ENCODE measurements at places on chromosomes 4 and X.

- DNase-seq, result peak; percentile 0
These were observed 165.3 kb upstream of the GPC4 start for GRCh38 chrX:133580625-133581024.

GRCh38 chrX:42269186-42269585 lies 345.8 kb upstream of the CASK start:
- DNase-seq, result peak; percentile 73

GRCh38 chr4:140937866-140938265 lies 181.7 kb upstream of the TBC1D9 start:
- DNase-seq, result no peak

GRCh38 chr4:94359838-94360237 lies 17.2 kb upstream of the HPGDS start:
- no peak for DNase-seq

GRCh38 chr4:89164400-89164799 lies 53.1 kb downstream of the TIGD2 start:
- no peak for DNase-seq

- DNase-seq, result peak; percentile 39
These were observed 275.5 kb downstream of the PPARGC1A start for GRCh38 chr4:23614284-23614892.

DNA sequence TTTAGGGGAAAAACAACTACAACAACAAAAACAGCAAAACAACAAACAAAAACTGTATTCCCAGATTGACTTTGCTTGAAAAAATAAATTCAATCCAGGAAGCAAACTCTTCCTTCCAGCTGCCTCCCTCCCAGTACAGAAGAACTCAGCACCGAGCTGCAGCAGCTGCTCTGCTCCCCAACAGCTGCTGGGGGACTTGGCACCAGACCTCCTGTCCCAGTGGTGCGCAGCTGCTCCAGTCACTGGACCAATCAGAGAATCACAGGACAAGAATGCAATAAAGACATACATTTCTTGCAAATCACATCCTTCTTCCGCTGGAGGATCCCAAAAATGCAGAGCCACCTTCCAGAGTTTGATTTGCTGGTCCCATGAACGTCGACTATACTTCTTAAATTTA lies 11.8 kb upstream of the FAM53A start:
- DNase-seq, result no peak

GRCh38 chr4:122755675-122756074 lies 23.2 kb downstream of the BBS12 start:
- no peak for DNase-seq

- no peak for DNase-seq
These were observed 522.2 kb downstream of the PCDH19 start for GRCh38 chrX:99887918-99888317.

GRCh38 chr4:175386776-175387507 lies 425.1 kb downstream of the GPM6A start:
- no peak for DNase-seq

Measured in MV-4-11 (cell line).